T-helper 2 cell (primary cell): ENCODE measurements at places on chromosomes 5 and 9.

GRCh38 chr5:159050316-159051143 is 49.2 kb downstream of the EBF1 start:
- no peak for DNase-seq

GRCh38 chr9:127865645-127866464 is 11.4 kb upstream of the ENG start:
- DNase-seq, result no peak

DNA sequence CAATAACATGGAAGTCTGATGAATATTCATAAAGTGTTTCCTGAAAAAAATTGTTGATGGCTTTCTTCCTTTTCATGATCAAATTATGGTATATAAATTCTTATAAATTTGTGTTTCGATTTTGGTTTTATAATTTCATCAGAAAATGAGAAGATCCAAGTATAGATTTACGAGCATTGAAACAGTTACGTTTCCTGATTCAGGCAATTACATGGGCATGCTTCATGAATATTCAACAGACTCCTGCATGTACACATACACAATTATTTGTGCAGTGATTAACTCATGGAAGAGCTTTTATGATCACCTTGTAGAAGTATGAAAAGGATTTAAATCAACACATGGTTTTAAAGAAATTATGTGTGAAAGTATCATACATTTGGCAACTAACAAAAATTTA is 136.7 kb downstream of the MPDZ start:
- no peak for DNase-seq

DNA sequence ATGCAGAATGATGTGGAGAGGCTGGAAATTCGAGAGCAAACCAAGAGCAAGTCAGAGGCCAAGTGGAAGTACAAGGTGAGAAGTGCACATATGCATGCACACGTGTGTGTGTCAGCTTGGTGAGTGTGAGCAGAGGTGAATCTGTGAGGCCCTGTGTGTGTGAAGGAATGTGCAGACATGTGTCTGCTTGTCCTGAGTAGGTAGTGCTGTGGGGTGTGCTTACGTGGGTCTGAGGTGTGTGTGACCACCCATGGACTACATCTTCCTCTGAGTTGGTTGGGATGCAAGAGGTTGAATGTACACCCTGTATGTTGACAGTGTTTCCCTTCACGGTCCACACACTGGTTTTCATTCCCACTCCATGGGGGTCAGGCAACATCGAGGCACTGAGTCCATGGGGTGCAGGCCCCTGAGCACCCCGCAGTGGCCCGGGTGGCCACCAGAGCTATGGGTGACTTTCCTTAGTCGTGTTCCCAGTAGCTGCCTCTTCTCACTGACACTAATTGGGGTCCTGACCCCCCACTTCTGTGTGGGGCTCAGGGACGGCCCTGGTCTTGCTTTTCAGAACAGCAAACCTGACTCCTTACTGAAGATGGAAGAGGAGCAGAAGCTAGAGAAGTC is 86.7 kb downstream of the PHF2 start:
- DNase-seq, result no peak

GRCh38 chr9:6764523-6764922 is 6.8 kb downstream of the KDM4C start:
- no peak for DNase-seq

GRCh38 chr5:107617052-107617451 is 53.7 kb downstream of the EFNA5 start:
- no peak for DNase-seq

- no peak for DNase-seq
These were observed 40.0 kb upstream of the SMIM23 start for GRCh38 chr5:171745602-171746001.

DNA sequence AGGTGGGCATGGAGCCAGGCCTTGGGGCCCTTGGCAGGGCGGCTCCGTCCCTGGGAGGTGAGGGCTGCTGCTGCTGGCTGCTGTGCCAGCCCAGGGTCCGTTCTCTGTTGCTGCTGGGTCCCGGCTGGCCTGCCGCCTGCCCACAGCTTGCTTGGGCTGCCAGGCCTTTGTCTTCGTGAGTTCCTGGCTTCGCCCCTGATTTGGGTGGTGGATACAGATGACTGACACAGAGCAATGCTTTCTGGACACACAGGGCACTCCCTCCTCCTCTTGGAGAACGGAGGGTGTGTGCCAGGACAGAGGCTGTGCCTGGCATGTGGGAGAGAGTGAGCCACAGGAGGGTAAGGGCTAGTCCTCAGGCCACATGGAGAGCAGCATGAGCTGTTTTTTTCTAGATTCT is 166.1 kb downstream of the MACROH2A1 start:
- no peak for DNase-seq

DNA sequence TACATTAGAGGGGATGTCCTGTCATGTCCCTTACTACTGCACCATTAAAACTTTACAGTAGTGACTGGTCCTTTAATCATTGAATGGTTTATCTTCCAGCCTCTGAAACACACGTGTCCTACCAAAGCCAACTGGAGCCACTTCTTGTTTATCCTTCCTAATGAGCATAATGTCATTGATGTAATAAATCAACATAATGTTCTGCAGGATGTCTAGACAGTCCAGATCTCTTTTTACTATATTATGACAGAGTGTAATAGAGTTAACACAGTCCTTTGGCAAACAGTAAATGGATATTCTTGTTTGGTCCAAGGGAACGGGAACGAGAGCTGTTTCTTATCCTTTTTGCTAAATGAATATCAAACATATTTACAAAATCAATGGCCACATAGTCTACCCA is 88.1 kb upstream of the PTPRD start:
- no peak for DNase-seq

- DNase-seq, result no peak
These were observed 828.9 kb downstream of the TLR4 start for GRCh38 chr9:118533101-118533500.
